Uterus (tissue), 4 donors: ENCODE measurements at places on chromosomes 3 and 15.

- no peaks in the 10 kb centered on the region for H3K4me1 ChIP-seq
- DNase-seq: no peak
- H3K36me3 ChIP-seq: no peaks in the 10 kb centered on the region
- H3K27me3 ChIP-seq: no peaks in the 10 kb centered on the region
- H3K4me3 ChIP-seq: no peak overlapping the region
- no peak overlapping the region for H3K27ac ChIP-seq
Measured at GRCh38 chr3:120113128-120114116, 19.2 kb upstream of the GSK3B start.

DNA sequence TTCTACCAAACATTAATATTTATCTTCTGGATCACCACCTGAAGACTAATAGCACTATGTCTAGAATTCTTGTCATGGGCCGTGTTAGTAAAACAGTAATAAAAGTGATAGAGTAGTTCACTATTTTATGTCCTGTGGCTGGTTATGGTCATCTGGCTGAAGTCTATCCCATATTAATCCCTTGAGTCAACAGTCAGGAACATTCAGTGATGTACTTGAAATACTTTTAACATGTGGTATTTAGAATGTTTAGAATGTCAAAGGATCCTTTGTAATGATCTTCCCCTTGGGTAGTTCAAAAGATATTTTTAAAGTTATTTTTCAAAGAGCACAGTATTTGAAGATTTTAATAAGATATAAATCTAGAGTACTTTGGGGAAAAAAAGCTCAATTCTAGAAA lies 117.0 kb downstream of the MBNL1 start:
- H3K27ac ChIP-seq: peak overlapping the region; percentile 80
- H3K4me1 ChIP-seq: peaks cover 26% of the 10 kb centered on the region
- no peak overlapping the region for H3K4me3 ChIP-seq
- no peaks in the 10 kb centered on the region for H3K27me3 ChIP-seq
- no peak for DNase-seq

DNA sequence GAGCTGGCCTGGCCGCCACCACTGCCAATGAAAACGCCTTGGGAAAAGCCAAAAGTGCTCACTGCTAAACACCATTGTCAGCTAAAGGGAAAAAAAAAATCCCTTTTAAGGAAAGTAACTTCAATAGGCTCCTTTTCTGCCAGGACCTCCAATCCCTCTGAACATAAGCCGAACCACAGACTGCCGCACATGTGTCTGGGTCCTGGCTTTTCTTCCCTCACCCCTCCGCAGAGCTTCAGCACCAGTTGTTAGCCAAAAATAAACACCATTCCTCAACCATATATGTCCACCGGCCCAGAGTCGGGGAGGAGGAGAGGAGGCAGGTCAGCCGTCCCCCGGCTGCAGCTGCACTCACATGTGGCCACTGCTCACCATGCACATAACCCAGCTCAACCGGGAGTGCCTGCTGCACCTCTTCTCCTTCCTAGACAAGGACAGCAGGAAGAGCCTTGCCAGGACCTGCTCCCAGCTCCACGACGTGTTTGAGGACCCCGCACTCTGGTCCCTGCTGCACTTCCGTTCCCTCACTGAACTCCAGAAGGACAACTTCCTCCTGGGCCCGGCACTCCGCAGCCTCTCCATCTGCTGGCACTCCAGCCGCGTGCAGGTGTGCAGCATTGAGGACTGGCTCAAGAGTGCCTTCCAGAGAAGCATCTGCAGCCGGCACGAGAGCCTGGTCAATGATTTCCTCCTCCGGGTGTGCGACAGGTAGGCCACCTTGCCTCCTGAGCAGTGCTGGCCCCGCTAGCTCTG lies at the start of gene FBXL22:
Gene FBXL22, plus strand, starts transcription at position 350 of the 753 bp plus-strand sequence. Its CDS starts 6 bp downstream, at position 356.
- H3K27me3 ChIP-seq: no peaks in the 10 kb centered on the region
- no peaks in the 10 kb centered on the region for H3K36me3 ChIP-seq
- peak within 1 kb of the TSS; percentile 93 for H3K27ac ChIP-seq
- H3K4me3 ChIP-seq: peak within 1 kb of the TSS; percentile 46
- no peaks in the 10 kb centered on the region for H3K4me1 ChIP-seq

DNA sequence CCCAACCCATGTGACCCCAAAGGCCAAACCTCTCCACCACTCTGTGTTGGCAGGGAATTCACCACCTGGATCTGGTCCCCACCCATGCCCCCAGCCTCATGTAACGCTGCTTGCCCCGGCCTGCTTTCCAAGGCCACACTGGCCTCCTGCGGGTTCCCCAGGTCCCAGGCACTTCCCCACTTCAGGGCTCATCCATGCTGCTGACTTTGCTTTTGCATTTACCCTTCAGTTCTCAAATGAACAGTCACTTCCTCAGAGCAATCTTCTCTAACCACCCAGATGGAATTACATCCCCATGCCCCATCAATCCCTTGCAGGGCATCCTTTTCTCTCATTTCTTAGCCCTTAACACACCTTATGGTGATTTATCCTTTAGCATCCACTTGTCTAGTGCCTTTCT lies 9.2 kb downstream of the DAPK2 start:
- DNase-seq: no peak
- no peak overlapping the region for H3K27ac ChIP-seq

- H3K36me3 ChIP-seq: no peaks in the 10 kb centered on the region
- no peaks in the 10 kb centered on the region for H3K27me3 ChIP-seq
Measured at GRCh38 chr3:12797892-12798558, 1.5 kb downstream of the CAND2 start.

- H3K27ac ChIP-seq: no peak overlapping the region
- no peaks in the 10 kb centered on the region for H3K27me3 ChIP-seq
- no peak overlapping the region for H3K4me3 ChIP-seq
- H3K4me1 ChIP-seq: no peaks in the 10 kb centered on the region
- H3K36me3 ChIP-seq: no peaks in the 10 kb centered on the region
- no peak for DNase-seq
Measured at GRCh38 chr15:42331235-42331634, 28.1 kb upstream of the CAPN3 start.

GRCh38 chr3:121362035-121362734 lies 183.6 kb downstream of the POLQ start:
- no peaks in the 10 kb centered on the region for H3K4me1 ChIP-seq
- no peak for DNase-seq
- no peaks in the 10 kb centered on the region for H3K36me3 ChIP-seq
- no peaks in the 10 kb centered on the region for H3K27me3 ChIP-seq
- H3K27ac ChIP-seq: no peak overlapping the region

DNA sequence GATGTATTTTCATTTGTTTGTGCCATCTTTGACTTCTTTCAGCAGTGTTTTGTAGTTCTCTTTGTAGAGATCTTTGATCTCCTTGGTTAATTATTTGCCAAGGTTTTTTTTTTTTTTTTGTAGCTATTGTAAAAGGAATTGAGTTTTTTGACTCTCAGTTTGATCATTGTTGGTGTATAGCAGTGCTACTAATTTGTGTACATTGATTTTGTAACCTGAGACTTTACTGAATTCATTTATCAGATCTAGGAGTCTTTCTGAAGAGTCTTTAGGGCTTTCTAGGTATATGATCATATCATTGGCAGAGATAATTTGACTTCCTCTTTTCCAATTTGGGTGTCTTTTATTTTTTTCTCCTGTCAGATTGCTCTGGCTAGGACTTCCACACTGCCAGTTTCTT lies 42.2 kb upstream of the POMGNT2 start:
- H3K4me3 ChIP-seq: no peak overlapping the region
- DNase-seq: no peak
- no peaks in the 10 kb centered on the region for H3K36me3 ChIP-seq
- no peaks in the 10 kb centered on the region for H3K27me3 ChIP-seq
- H3K27ac ChIP-seq: no peak overlapping the region

DNA sequence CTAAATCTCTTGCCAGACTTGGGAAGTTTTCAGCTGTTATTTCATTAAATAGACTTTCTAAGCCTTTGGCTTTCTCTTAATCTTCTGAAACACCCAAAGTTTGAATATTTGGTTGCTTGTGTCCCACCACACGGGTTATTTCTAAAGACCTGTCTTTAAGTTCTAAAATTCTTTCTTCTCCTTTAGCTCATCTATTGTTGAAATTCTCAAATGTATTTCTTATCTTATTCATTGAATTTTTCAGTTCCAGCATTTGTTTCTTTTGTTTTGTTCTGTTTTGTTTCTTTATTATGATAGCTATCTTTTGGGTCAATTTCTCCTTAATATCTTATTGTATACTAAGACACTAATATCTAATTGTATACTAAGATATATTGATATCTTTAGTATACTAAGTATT lies 97.0 kb downstream of the ARRDC4 start:
- no peak overlapping the region for H3K27ac ChIP-seq
- DNase-seq: no peak
- H3K27me3 ChIP-seq: no peaks in the 10 kb centered on the region
- H3K4me1 ChIP-seq: no peaks in the 10 kb centered on the region
- H3K4me3 ChIP-seq: no peak overlapping the region

DNA sequence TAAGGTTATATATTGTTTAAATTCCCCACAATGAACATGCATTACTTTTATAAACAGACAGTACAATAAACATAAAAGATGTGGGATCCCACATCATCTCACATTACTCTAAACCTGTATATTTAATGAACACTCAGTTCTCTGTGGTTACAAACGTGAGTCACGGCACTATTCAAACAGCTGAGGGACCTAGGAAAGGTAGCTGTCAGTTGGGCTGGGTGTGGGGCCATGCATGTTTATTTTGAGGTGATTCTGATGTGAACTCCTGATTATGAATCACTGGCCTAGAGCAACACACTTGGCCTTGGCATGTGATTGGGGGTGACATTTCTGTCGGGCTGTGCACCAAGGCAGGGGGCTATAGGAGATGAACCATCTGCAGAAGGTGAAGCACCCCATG lies 147.6 kb upstream of the HACD2 start:
- no peak overlapping the region for H3K4me3 ChIP-seq
- H3K27ac ChIP-seq: no peak overlapping the region
- DNase-seq: no peak
- no peaks in the 10 kb centered on the region for H3K36me3 ChIP-seq

GRCh38 chr3:73055583-73055982 lies 5.9 kb upstream of the EBLN2 start:
- no peak for DNase-seq
- H3K27me3 ChIP-seq: no peaks in the 10 kb centered on the region
- H3K27ac ChIP-seq: no peak overlapping the region
- H3K4me1 ChIP-seq: no peaks in the 10 kb centered on the region

GRCh38 chr3:42830437-42831320 lies 21.4 kb downstream of the ACKR2 start:
- no peaks in the 10 kb centered on the region for H3K27me3 ChIP-seq
- H3K4me1 ChIP-seq: no peaks in the 10 kb centered on the region
- DNase-seq: no peak
- H3K4me3 ChIP-seq: no peak overlapping the region
- no peaks in the 10 kb centered on the region for H3K36me3 ChIP-seq
- no peak overlapping the region for H3K27ac ChIP-seq

DNA sequence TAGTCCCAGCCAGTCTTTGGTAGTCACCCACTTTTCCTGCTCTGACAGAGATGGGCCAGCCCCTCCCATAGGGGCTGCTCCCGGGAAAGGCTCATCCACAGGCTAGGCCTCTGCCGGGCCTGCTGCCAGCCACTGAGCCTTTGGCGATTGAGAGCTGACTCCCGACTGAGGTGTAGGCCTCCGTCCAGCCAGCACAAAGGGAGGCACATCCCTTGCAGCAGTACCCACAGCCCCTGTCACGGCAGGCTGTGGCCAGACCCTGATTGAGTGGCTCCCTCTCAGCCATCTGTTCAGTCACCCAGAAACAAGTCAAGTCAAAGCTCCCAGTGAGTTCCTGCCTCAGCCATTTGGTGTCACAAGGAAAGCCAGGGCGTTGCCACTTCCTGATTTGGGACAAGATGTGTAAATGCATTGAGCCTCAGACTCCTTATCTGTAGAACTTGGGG lies 6.2 kb upstream of the PAK6 start:
- no peaks in the 10 kb centered on the region for H3K4me1 ChIP-seq
- no peak overlapping the region for H3K4me3 ChIP-seq
- DNase-seq: no peak
- H3K36me3 ChIP-seq: no peaks in the 10 kb centered on the region
- no peaks in the 10 kb centered on the region for H3K27me3 ChIP-seq
- H3K27ac ChIP-seq: no peak overlapping the region

GRCh38 chr3:142033292-142033691 lies 116.1 kb downstream of the TFDP2 start:
- no peak overlapping the region for H3K27ac ChIP-seq
- no peak for DNase-seq
- no peaks in the 10 kb centered on the region for H3K36me3 ChIP-seq
- no peaks in the 10 kb centered on the region for H3K4me1 ChIP-seq

DNA sequence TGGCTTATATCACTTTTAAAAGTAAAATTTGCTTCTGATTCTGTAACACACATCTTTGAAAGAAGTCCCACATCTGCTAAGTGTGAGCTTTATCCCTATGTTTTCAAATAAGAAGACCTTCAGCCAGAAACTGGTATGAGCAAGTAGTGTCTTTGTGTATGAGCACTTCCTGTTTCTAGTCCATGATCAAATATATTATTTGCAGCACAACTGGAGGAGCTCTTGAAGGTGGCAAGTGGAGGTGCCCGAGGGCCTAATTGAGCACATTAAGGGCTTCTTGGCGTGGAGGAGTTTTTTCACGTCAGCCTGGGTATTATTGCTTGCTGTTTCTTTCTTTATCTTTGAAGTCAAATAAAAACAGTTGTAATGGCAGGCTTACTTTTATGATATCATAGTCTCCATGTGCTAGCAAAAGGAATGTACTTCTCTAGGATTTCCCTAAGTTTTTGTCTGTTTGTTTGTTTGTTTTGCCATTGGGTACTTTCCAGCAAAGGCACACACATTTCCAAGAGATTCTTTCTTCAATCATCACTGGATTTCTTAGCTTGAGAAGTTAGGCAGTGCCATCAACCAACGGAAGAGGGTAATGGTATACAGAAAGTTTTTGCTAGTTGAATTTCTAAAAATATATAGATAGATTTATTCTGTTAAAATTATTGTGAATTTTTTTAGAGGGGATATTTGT lies 68.1 kb downstream of the MEIS2 start:
- H3K4me1 ChIP-seq: peaks cover 10% of the 10 kb centered on the region
- peak overlapping the region; percentile 14 for H3K27ac ChIP-seq
- no peaks in the 10 kb centered on the region for H3K27me3 ChIP-seq
- no peak for DNase-seq

GRCh38 chr15:52804526-52805081 lies 14.5 kb upstream of the ONECUT1 start:
- H3K4me1 ChIP-seq: peaks cover 25% of the 10 kb centered on the region
- peak overlapping the region; percentile 25 for H3K4me3 ChIP-seq
- no peak overlapping the region for H3K27ac ChIP-seq
- no peaks in the 10 kb centered on the region for H3K36me3 ChIP-seq
- DNase-seq: no peak
- H3K27me3 ChIP-seq: peaks cover 9% of the 10 kb centered on the region

- no peaks in the 10 kb centered on the region for H3K27me3 ChIP-seq
- H3K4me1 ChIP-seq: peaks cover 5% of the 10 kb centered on the region
- peak overlapping the region; percentile 82 for H3K27ac ChIP-seq
- H3K4me3 ChIP-seq: peak overlapping the region; percentile 58
- peak; percentile 47 for DNase-seq
- no peaks in the 10 kb centered on the region for H3K36me3 ChIP-seq
Measured at GRCh38 chr15:34514251-34514670, 69.2 kb downstream of the GOLGA8B start.

DNA sequence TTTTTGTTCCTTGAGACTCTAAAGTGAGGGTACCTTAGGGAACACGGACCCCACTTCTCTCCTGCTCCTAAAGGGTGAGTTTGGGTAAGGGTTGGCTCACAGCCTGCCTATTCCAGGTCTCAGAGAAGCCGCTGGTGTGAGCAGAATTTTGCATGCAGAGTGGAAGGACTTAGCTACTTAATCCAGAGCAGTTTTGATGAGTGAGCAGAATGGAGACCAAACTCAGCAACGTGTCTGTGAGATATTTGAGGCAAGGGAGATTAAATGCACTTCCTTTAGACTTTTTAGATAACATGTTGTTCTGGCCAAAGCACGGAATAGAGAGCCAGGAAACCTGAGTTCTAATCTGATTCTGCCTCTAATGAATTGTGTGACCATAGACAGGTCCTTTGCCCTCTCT lies 5.1 kb downstream of the SLC24A1 start:
- H3K27ac ChIP-seq: no peak overlapping the region
- H3K4me1 ChIP-seq: no peaks in the 10 kb centered on the region
- H3K36me3 ChIP-seq: no peaks in the 10 kb centered on the region
- DNase-seq: no peak
- no peak overlapping the region for H3K4me3 ChIP-seq
